ENCODE measurements at places on chromosomes 13 and 19.

GRCh38 chr19:35231956-35232645 lies 3.6 kb upstream of the FAM187B start:
- DNase-seq: no peak

- DNase-seq: peak; percentile 1
These were observed 11.0 kb downstream of the ZNF835 start for GRCh38 chr19:56660381-56661107.

- DNase-seq: no peak
These were observed 807.6 kb downstream of the UQCRFS1 start for GRCh38 chr19:28405346-28405742.

GRCh38 chr19:38744874-38745273 lies 600 bp upstream of the CAPN12 start:
- DNase-seq: no peak

- no peak for DNase-seq
These were observed 78.7 kb downstream of the SHISA2 start for GRCh38 chr13:25973085-25973484.

DNA sequence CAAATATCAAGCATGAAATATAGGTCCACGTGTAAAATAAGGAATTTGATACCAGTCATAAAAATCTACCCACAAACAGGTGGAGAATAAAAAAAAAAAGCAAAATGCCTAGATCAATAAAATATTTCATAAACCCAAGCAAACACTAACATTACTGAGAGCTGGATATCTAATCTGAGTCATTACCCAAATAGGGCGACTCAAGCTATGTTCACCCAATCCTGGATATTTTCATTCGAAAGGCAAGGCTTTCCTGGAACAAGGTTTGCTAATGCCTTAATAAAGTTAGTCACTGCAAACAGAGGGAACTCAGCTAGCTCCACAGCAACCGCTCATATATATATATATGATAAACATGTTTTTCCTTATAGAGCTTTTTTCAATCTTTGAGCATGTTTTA lies 33.5 kb upstream of the TM9SF2 start:
- DNase-seq: no peak

DNA sequence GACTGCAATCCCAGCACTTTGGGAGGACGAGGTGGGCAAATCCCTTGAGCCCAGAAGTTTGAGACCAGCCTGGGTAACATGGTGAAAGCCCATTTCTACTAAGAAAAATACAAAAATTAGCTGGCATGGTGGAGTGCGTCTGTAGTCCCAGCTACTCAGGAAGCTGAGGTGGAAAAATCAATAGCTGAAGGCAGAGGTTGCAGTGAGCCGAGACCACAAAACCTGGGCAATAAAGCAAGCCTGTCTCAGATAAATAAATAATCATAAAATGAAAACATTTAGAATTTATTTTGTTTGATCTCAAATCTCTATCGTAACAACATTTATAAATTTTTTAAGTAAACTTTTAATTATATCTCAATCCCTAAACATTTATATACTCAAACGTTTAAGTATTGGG lies 36.6 kb downstream of the USP12 start:
- no peak for DNase-seq

- DNase-seq: peak; percentile 41
These were observed 61.1 kb downstream of the ZNF431 start for GRCh38 chr19:21202865-21203494.

DNA sequence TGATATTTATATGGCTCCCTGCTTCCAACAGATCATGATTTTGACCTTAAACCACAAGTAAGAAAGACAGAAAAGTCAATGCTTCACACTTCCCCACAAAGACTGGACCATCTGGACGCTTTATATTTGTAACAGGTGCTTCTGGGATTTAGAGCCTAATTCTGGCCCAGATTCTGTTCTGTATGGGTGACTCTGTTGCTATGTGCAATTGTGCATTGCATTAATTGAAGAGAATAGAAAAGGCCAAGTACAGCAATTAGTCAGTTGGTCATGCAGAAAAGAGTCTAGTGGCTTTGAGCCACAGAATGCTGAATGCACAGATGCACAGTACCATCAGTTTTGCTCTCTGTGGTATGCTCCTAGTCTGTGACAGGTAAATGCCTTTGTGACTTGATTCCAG lies 657.4 kb upstream of the ATXN8OS start:
- DNase-seq: no peak

DNA sequence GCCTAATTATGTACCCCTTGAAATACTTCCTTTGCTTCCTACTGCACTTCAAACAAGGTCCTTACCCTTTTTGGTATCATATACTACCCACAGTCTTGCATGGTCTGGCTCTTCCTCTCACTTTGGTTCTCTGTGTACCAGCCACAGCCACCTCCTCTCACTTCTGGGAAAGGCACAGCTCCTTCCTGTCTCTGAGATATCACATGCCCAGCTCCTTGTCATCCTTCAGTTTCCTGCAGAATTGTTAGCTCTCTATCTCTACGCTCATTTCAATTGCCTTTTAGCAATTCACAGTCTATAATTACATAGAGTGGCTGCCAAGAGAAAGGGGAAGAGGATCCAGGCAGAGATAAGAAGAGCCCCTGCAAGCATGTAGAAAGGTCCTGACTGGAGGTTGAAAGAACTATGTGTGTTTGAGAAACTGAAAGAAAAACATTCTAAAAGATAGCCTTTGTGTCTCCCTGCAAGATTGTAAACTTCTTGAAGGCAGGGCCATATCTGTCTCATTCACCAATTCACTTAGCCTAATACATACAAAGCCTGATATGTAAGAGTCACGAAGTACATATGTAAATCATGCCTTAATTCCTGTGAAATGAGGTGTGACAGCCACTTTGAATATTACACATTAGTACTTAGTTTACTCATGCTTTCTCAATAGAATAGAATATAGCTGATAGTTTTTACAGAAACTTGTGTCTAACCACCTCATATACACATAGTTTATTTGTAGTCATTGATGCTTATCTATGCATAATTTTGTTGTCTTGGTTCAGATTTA lies 933.1 kb downstream of the DIAPH3 start:
- DNase-seq: no peak

GRCh38 chr13:32496599-32497160 lies 41.9 kb downstream of the N4BP2L2 start:
- no peak for DNase-seq

Measured in activated T-cell treated with anti-CD3 and anti-CD28 coated beads, Interleukin-2, amount 50 U/mL, for 72 hours (primary cell).